Body of pancreas (tissue), 4 donors: ENCODE measurements at places on chromosomes 5 and 9.

GRCh38 chr5:135883441-135883840 is 12.2 kb downstream of the IL9 start:
- no peak for DNase-seq

GRCh38 chr5:160363211-160363610 is 7.2 kb downstream of the C1QTNF2 start:
- DNase-seq = no peak

GRCh38 chr5:66145737-66146136 is 1.6 kb downstream of the SREK1 start:
- no peak for DNase-seq

- DNase-seq = no peak
Measured at GRCh38 chr9:99831857-99832557, 10.3 kb downstream of the NR4A3 start.

DNA sequence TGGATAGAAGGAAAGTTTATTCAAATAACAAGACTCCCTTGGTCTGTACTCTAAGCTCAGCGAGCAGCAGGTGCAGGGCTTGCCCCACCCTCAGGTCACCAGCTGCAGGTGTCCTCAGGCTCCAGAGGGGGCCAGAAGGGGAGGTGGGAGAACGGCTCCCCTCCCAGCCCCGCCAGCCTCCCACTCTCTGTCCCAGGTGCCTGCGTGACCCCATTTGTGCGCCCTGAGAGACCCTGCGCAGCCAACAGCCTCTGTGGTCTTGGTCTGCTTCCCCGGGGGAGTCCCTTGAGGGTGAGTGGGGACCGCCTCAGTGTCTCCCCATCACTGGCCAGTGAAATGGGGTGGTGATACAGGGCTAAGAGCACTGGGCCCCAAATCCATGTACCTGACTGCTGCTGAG is 62.3 kb upstream of the STXBP1 start:
- no peak for DNase-seq

DNA sequence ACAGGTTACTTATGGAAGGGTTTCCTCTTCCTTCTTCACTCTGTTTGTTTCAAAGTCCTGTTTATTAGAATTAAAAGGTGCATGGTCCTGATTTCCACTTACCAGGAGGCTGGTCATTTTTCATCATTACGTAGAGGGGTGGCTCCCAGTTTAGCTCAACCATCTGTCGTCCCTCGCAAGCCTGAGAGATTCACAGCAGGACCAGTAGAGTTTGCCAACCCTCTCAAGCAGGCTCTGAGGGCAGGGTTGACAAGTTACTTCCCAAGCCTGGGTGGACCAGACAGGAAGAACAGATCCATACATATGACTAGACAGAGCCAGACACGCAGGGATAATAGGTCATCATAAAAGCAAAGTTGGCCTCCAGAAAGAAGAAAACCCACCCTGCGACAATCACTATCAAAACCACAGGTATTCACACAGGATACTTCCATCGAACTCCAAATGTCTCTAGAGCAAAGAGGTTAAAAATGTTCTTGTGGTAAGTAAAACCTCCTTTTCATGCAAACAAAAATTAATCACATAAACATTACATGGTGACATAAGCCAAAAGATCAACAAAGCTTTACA is 151.9 kb downstream of the ELAVL2 start:
- no peak for DNase-seq

- DNase-seq = no peak
Measured at GRCh38 chr5:154046486-154046885, 7.7 kb downstream of the MFAP3 start.
